ENCODE measurements at places on chromosomes 12 and 14. TPM values are rescaled to one million over a fixed set of nuclear protein-coding genes. Genes with fewer than 3 reads are reported as not detected.

GRCh38 chr12:11233532-11233931 lies 36.0 kb downstream of the PRB3 start:
- H3K4me1 ChIP-seq, result no peaks in the 10 kb centered on the region
- H3K27me3 ChIP-seq, result no peaks in the 10 kb centered on the region
- H3K27ac ChIP-seq, result no peak overlapping the region
- H3K4me3 ChIP-seq, result no peak overlapping the region

DNA sequence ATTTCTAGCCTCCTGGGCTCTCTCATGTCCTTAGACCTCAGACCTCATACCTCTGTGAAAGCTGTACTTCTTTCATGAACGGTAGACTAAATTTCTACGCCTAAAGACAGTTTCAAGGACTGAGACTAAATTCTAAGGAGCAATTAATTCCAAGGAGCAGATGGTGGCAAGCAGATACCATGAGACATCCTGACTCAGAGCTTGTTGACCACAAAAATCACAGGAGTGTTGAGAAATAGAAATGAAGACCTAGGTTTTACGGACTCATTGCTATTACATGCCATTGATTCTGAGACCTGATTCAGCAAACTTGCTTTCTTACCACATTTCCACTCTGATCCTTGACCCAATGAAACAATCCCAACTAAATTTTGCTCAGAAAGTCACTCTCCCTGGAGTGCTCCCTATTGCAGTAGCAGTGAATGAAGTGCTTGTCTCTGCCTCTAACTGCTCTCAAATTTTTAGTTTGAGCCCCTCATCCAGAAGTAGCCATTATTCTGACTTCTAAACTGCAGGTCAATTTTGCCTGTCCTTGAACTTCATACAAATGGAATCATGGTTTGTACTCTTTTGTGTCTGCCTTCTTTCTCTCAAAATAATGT lies 52.0 kb downstream of the PEX5 start:
- no peak overlapping the region for H3K27ac ChIP-seq
- peaks cover 12% of the 10 kb centered on the region for H3K27me3 ChIP-seq
- H3K4me1 ChIP-seq, result no peaks in the 10 kb centered on the region

DNA sequence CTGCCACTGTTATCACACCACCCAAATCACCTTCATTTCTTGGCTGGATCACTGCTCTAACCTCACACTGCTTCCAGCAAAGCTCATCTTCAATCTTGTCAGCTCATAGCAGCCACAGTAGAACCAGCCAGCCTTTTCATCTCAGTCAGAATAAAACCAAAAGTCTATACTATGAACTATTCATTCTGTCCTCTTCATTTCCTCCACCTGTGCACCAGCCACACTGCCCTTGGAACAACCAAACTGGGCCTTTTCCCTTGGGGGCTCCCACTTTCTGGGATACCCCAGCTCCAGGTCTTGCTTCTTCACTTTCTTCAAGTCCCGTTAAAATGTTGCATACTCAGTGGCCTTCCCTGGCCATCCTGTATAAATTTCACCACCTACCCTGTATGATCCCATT lies 234.4 kb upstream of the DAAM1 start:
- H3K36me3 ChIP-seq, result no peaks in the 10 kb centered on the region
- H3K4me1 ChIP-seq, result peaks cover 3% of the 10 kb centered on the region
- DNase-seq, result no peak
- H3K4me3 ChIP-seq, result no peak overlapping the region

DNA sequence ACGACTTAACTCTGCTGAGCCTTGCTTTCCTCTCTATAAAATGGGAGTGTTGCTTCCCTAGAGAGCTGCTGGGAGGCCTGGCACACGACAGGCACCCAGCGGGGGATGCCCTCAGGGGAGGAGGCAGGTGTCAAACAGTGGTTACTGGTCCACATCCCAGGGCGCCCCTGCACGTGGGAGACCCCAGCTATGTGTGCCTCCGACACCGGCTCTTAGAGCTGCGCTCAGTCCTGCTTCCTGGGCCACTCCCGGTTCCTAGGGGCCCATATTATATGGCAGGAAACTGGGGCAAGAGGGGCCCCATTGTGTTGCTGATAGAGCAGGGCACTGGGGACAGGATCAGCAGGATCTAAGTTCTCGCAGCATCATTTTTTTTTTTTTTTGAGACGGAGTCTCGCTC lies 47.3 kb downstream of the CHGA start:
- H3K27me3 ChIP-seq, result no peaks in the 10 kb centered on the region
- DNase-seq, result no peak
- H3K36me3 ChIP-seq, result peaks cover 28% of the 10 kb centered on the region

GRCh38 chr14:97415907-97416306 lies 618.7 kb downstream of the VRK1 start:
- peaks cover 3% of the 10 kb centered on the region for H3K4me1 ChIP-seq
- no peak overlapping the region for H3K4me3 ChIP-seq
- no peak for DNase-seq
- peaks cover 8% of the 10 kb centered on the region for H3K27me3 ChIP-seq
- H3K27ac ChIP-seq, result no peak overlapping the region

GRCh38 chr14:103931422-103931821 lies 3.2 kb downstream of the TDRD9 start:
- no peaks in the 10 kb centered on the region for H3K36me3 ChIP-seq
- H3K4me1 ChIP-seq, result peaks cover 3% of the 10 kb centered on the region
- H3K27me3 ChIP-seq, result peaks cover 3% of the 10 kb centered on the region
- no peak for DNase-seq

OR6S1 gene
- not detected for total RNA-seq

DNA sequence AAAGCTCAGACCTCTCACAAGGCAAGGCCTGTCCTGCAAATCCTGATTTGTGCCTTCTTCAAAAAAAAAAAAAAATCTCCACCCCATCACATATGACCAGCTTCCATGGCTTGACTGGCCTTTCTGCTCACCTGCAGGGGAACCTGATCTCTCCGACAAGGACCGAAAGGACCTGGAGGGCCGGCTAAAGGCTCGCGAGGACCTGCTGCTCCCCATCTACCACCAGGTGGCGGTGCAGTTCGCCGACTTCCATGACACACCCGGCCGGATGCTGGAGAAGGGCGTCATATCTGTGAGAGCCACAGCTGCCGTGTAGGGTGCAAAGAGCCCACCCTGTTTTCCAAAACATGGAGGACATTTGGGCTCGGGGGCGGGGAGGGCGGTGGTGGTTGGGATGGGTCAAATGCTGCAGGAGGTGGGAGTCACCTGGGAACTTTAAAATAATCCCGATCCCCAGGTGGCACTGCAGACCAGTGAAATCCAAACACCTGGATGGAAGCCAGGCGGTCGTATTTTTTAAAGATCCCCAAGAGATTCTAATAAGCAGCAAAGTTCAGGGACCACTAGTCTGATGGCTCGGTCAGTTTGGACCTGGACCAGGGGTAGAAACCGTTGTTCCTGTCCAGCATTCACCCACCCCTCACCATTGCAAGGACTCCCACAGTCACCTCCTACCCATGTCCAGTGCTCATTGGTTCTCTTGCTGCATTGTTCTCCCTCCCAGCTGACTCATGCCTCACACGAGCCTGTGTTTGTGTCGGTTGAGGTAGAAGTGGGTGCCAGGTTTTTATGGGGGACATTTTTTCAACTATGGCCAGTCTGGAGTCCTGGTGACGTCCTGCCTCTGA lies 44.8 kb downstream of the FOXN4 start:
- no peaks in the 10 kb centered on the region for H3K4me1 ChIP-seq
- H3K27me3 ChIP-seq, result no peaks in the 10 kb centered on the region
- peaks cover 10% of the 10 kb centered on the region for H3K36me3 ChIP-seq
- no peak overlapping the region for H3K27ac ChIP-seq

- peaks cover 9% of the 10 kb centered on the region for H3K36me3 ChIP-seq
- peaks cover 24% of the 10 kb centered on the region for H3K4me1 ChIP-seq
- no peak overlapping the region for H3K27ac ChIP-seq
Observed at GRCh38 chr12:47071241-47071852, 8.1 kb upstream of the PCED1B start.

DNA sequence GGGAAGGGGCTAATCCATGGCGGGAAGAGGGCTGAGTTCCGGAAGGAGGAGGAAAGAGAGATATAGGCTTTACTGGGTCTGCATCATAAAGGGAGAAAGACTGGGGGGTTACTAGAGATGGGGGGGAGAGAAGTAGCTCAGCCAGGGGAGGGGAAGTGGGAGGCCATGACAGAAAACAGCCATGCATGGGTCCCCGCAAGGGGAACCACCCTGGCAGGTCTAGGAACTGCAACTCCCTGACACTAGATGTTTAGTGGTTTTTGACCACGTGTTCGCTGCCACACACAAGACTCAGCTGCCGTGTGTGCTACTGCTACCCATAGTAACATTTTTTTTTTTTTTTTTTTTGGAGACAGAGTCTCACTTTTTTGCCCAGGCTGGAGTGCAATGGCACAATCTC lies 145.0 kb downstream of the RIMBP2 start:
- DNase-seq, result no peak
- H3K36me3 ChIP-seq, result no peaks in the 10 kb centered on the region
- H3K4me3 ChIP-seq, result no peak overlapping the region

DNA sequence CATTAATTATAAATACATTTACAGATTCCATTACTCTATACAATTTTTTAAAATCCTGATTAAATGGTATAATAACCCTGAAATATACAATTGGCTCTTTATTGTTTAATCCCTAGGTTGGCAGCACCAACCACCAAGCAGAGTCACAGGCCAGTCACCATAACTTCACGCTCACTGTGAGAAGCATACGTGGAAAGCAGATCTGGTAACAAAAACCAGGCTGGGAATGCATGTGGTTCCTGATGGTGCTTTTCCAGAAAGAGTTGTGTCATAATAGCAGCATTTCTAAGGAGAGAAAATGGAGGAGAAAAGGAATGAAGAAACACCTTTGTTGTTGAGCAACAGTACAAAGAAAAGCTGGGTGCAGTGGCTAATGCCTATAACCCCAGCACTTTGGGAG lies 66.1 kb downstream of the SIX6 start:
- no peaks in the 10 kb centered on the region for H3K4me1 ChIP-seq
- H3K36me3 ChIP-seq, result no peaks in the 10 kb centered on the region
- H3K27ac ChIP-seq, result no peak overlapping the region

MMP19 gene
- not detected for total RNA-seq

DNA sequence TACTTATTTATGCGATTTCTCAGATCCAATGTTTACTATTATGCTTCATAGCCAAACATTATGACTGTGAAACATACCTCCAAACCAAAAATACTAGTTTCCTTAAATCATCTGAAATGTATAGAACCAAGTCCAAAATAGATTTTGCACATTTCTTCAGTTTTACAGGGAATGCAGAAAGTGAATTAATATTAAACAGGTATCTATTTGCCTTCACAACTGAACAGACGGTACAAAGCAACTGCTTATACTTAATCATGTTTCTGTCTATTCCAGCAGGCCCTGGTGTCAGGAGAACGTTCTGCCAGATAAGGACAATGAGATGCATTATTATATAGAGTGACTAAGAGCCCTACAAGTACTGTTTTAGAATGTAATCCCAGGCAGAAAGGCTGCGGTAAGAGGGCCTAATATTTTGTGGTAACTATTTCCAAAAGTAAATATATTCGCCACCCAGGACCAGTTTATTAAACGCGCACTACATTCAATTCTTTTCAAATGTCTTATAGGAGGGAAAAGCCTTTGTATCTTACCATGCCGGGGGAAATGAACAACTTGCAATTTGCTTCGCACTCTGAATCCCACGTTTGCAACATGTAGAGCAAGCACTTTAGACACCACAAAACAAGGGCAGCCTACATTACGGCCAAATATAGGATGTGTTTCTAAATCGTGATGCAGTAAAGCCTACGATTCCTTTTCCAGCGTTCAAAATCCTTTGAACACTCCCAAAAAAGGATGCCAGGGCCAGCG lies 1.5 kb downstream of the CORO1C start:
- H3K36me3 ChIP-seq, result peaks cover 6% of the 10 kb centered on the region
- peaks cover 40% of the 10 kb centered on the region for H3K4me1 ChIP-seq
- H3K27ac ChIP-seq, result peak overlapping the region; percentile 84
- DNase-seq, result no peak
- no peaks in the 10 kb centered on the region for H3K27me3 ChIP-seq
- H3K4me3 ChIP-seq, result peak overlapping the region; percentile 92

DNA sequence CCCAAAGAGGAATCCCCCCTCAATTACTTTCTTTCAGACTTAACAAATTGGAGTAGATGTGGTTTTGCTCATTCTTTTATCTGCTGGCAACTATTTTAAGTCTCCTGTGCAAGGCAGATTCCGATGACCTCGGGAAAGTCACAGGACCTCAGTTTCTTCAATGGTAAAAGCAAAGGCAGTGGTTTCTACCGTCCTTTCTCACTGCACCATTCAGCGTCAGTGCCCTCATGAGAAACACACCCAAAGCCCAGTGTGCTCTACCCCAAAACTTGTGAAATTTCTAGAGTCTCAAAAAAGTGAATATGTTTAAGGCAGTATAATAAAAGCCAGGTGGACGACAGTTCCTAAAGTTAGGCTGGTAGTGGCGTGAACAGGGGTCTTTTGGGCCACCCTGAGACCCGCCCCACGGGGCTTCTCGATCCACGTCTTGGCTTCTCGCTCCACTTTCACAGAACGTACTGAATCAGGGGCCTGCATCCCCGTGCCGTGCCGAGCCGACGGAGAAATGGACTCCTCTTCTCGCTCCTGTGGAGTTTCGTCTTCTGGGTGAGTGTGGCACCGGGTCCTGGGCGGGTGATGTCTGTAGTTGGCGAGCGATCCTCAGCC lies 1.3 kb upstream of the ARHGAP5 start:
- H3K4me1 ChIP-seq, result peaks cover 28% of the 10 kb centered on the region
- peak overlapping the region; percentile 89 for H3K27ac ChIP-seq
- H3K4me3 ChIP-seq, result peak overlapping the region; percentile 87

GRCh38 chr14:48725051-48725734 lies 861.0 kb downstream of the RPS29 start:
- no peak for DNase-seq
- no peaks in the 10 kb centered on the region for H3K4me1 ChIP-seq
- H3K27ac ChIP-seq, result no peak overlapping the region
- H3K36me3 ChIP-seq, result no peaks in the 10 kb centered on the region
- no peaks in the 10 kb centered on the region for H3K27me3 ChIP-seq
- H3K4me3 ChIP-seq, result no peak overlapping the region

GRCh38 chr14:55973911-55974630 lies 144.1 kb upstream of the PELI2 start:
- H3K27me3 ChIP-seq, result peaks cover 6% of the 10 kb centered on the region
- no peak overlapping the region for H3K27ac ChIP-seq
- no peaks in the 10 kb centered on the region for H3K4me1 ChIP-seq
- DNase-seq, result no peak
- H3K36me3 ChIP-seq, result no peaks in the 10 kb centered on the region

NELL2 gene
- 99.7 TPM for total RNA-seq

Data from activated CD8-positive, alpha-beta T cell treated with anti-CD3 and anti-CD28 coated beads for 36 hours (primary cell).